ENCODE measurements at places on chromosomes 2 and 18.

DNA sequence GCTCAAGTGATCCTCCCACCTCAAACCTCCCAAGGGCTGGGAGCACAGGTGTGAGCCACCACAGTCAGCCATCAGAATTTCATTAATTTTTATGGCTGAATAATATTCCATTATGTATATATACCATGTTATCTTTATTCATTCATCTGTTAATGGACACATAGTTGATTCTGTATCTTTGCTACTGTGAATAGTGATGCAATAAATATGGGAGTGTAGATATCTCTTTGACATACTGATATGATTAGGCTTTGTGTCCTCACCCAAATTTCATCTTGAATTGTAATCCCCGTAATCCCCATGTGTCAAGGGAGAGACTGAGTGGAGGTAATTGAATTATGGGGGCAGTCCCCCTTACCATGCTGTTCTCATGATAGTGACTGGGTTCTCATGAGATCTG, 38.2 kb upstream of the REEP1 start:
- no peak for DNase-seq

- no peak for DNase-seq
Measured at GRCh38 chr18:621291-622043, 24.7 kb downstream of the CLUL1 start.

DNA sequence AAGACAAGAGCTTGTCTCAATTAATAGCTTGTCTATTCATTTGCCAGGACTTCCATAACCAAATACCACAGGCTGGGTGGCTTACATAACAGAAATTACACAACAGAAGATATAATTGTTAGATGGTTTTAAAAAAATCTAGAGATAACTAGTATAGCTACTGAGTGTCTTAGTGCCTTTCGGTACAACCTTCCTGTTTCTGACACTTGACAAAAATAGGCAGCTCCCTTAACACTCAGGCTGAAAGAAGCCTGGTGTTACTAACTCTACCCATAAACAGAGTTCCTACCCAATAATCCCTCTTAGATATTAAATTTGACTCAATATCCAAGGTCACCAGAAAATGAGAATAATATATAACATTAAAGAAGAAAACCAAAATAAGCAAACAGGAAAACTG, 129.7 kb downstream of the BARD1 start:
- no peak for DNase-seq

DNA sequence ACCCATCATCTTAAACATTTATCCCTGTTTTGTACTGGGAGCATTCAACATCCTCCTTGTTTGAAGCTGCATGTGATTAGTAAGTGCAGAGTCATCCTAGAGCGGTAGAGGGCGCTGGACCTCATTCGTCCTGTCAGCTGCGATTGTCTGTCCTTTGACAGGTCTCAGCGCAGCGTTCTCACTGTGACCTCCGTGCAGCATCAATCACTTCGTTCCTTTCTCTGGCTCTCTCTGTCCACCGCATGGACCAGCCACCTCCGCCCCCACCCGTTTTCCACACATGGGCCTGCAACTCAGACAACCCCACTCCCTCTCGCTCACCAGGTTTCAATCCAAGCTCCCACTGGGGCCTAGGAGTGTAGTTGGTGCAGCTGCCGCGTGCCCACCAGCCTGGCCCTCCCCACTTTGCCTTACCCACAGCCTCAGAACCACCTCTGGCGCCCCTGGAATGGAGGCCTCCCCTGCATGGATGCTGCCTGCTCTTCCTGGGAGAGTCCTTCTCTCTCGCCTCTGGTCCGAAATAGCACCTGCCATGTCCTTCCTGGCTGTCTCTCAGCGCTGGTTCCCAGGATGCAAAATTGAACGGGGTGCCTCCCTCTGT, 90.5 kb downstream of the NDUFA10 start:
- DNase-seq: peak; percentile 25

DNA sequence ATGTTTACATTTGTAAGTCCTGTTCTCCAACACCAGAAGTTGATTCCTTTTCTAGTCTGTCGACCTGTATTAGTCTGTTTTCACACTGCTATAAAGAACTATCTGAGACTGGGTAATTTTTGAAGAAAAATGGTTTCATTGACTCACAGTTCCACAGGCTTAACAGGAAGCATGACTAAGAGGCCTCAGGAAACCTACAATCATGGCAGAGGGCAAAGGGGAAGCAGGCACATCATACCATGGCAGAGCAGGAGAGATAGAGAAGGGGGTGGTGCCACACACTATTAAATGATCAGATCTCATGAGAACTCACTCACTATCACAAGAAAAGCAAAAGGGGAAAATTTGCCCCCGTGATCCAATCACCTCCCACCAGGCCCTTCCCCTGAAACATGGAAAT, 112.8 kb upstream of the MAP3K20 start:
- no peak for DNase-seq

DNA sequence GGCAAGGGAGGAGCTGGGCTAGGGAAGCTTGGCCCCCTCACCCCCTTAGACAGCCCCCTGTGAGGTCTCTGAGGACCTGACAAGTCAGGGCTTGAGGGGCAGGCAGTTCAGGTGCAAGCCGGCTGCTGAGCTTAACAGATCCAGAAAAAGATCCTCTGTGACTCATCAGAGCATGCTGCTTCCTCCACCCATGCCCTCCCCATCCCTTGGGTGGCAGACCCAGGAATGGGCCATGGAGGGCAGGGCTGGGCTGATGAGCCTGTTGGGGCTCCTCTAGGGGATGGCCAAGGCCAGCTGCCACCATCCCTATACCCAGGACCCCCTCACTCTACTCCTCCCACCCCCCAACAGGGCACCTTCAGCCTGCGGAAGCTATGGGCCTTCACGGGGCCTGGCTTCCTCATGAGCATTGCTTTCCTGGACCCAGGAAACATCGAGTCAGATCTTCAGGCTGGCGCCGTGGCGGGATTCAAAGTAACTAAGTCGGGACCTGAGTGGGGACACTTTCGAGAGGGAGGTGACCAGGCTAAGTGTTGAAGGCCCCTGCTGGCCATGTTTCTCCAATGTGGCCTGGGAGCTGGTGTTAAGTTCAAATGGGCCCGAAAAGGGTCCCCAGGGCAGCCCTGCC, 1.9 kb downstream of the SLC11A1 start:
- DNase-seq: no peak

GRCh38 chr18:49160079-49160930, 209.5 kb upstream of the SMAD7 start:
- DNase-seq: no peak

GRCh38 chr2:173282795-173283545, 71.7 kb upstream of the CDCA7 start:
- DNase-seq: no peak

DNA sequence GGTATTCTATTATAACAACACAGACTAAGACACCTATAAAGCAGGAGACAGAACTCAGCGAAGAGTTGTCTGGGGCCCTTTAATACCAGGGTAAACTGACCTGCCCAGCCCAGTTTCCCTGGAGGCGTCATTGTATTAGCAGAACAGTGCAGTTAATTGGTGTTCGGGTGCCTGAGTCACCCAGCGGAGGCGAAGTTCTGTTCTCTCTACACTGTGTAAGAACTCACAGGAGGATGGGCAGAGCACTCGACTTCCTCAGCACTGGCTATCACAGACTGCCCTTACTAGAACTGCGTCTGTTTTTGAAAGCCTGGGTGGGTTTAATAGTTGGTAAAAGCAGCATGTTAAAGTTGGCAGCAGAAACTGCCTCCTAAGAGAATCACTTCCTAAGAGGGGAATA, 106.5 kb upstream of the ATP8B1 start:
- DNase-seq: no peak

- no peak for DNase-seq
Measured at GRCh38 chr2:10557506-10558265, 109.6 kb upstream of the ODC1 start.

- DNase-seq: no peak
Measured at GRCh38 chr2:192983173-192983572, 788.4 kb upstream of the TMEFF2 start.

DNA sequence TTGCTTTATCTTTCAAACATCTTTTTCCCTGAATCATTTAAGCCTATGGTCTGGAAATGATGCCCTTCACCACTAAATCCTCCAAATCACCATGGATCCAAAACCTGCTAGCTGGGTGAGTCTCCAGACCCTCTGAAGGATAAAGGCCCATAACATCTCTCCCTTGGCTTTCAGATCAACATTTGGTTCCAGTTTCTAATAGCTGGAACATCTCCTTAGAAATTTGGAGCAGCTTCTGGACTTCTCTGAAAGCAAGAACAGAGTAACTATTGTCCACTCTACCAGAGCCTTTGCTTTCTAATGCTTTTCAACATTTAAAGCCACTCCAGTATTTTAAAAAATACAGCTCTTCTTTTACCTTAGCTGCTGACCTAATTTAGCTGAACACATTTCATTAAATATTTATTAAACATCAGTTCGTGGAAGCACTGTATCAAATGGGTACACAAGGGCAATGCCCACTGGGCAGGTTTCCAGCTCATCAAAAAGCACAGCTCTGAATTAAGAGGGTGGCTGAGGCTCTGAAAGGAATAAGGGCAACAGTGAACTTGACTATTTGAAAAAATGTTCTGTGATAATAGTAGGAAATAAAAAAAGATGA, 75.3 kb downstream of the GALNT3 start:
- no peak for DNase-seq

DNA sequence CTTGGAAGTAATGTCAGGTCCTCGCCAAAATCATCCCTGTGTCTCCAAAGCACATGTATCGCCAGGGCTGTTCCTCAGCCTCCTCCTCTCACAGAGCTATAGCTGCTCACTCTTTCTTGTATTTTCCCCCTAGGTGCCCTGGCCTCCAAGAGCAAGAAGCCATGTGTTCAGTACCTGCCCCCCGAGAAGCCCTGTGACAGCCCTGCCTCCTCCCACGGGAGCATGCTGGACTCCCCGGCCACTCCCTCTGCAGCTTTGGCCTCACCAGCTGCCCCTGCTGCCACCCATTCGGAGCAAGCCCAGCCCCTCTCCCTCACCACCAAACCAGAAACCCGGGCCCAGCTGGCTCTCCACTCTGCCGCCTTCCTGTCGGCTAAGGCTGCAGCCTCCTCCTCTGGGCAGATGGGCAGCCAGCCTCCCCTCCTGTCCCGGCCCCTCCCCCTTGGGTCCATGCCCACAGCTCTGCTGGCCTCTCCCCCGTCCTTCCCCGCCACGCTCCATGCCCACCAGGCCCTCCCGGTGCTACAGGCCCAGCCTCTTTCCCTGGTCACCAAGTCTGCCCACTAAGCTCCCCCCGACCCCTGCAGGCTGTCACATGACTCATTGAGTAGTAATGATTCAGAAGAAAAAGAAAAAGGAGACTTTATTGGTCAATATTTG, 18.8 kb downstream of the TGOLN2 start:
- DNase-seq: no peak

- no peak for DNase-seq
Measured at GRCh38 chr2:19021721-19022120, 336.7 kb downstream of the OSR1 start.

DNA sequence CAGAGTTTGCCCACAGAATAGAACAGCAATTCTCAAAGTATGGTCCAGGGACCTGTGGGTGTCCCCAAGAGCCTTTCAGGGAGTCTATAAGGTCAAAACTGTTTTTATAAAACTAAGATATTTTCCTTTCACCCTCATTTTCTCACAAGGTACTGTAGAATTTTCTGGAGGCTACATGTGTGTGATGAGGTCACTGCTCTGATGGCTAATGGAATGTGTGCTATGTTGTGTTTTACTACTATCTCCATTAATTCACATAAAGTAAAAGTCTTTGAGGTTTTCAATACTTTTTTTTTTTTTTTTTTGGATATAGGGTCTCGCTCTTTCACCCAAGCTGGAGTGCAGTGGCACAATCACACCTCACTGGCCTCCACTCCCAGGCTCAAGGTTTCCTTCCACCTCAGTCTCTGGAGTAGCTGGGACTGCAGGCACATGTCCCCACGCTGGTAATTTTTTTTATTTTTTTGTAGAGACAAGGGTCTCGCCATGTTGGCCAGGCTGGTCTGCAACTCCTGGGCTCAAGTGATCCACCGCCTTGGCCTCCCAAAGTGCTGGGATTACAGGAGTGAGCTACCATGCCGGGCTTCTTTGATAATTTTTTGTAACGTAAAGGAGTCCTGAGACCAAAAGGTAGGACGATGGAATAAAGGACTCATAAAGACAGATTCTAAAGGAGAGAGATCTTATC, 1.8 kb downstream of the TRABD2A start:
- no peak for DNase-seq

GRCh38 chr2:190882411-190882766, 1.8 kb downstream of the GLS start:
- DNase-seq: no peak

DNA sequence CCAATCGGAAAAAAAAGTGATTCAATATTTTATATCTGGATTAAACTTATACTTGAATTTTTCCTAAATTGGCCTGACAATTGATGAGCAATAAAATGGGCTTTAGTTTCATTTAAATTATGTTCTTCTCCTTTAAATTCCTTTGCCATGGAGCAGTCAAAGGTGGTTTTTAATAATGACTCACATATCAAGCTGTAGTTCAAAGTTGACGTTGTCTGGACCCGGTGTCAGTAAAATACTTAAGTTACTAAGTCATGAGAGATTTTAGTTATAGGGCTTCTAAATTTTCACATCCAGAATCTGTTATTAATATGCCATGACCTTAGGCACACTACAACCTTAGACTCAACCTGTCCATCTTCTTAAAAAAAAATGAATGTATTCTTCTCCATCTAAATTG, 62.5 kb downstream of the CDH2 start:
- DNase-seq: no peak

GRCh38 chr2:118978064-118978463, 36.1 kb downstream of the MARCO start:
- no peak for DNase-seq

DNA sequence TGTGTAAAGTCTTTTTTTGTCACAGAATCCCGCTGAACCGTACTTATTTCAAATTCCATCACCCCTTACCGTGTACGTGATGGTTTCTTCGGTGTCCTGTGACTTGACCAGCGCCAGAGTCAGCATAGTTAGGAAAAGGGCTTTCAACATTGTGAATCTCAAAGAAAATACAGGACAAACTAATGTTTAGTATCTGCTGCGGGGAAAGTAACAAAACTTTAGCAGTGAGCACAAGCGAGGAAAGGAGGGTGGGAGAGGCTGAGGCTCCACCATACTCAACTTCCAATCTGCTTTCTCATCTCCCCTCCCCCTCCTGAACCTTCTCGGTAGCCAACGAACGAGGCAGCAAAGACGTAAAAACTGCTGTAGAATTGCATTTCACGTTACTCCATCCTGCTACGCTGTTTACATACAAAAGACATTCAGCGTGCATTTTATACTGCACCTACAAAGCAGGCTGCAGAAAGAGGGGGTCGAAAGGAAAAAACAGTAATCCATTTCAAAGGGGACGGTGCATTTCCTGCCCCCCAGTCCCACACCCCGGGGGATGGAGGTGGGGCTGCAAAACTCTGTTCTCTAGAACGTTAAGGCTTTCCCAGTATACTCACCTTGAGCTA, 1.2 kb downstream of the EFEMP1 start:
- DNase-seq: no peak

DNA sequence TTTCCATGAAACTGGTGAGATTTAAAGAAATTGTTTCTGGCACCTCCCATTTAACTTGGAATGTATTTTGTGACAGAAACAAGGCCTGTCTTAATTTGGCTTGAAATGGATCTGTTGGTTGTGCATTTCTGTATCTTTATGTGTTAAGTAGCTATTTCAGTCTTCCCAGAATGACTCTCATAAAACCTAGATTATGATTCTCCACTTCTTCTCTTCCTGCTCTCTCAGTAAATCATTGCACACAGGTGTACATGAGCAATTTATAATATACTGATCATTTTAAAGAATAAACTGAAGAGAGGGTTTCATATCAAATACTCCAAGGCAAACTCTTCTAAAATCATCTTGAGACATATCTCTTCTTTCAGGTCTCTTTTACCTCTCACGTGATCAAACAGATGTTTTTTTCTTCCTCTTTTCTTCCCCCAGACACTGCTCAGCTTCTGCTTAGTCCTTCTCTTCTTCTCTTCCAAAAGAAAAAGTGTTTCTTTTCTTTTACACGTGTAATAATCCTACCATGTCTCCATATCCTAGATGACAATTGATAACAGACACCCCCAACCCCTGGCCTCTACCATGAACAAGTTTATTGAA, 112.0 kb downstream of the PPP1R1C start:
- DNase-seq: no peak
